GM23248 (cell line): ENCODE measurements at places on chromosomes 1 and 21. TPM values are rescaled to one million over a fixed set of nuclear protein-coding genes. Genes with fewer than 3 reads are reported as not detected.

Gene CCDC190
- total RNA-seq = not detected in 2 replicates

- no peaks in the 10 kb centered on the region for H3K36me3 ChIP-seq
- DNase-seq = no peak
- peak overlapping the region; percentile 63; the same call in 1 of the 2 replicates for H3K4me3 ChIP-seq
- H3K27me3 ChIP-seq = peaks cover 47% of the 10 kb centered on the region
- H3K4me1 ChIP-seq = 0 out of 2 replicates have a peak, but pooled peaks cover 4% of the 10 kb centered on the region
- H3K27ac ChIP-seq = no peak overlapping the region
These were observed 2.5 kb downstream of the LORICRIN start for GRCh38 chr1:153262070-153262366.

DNA sequence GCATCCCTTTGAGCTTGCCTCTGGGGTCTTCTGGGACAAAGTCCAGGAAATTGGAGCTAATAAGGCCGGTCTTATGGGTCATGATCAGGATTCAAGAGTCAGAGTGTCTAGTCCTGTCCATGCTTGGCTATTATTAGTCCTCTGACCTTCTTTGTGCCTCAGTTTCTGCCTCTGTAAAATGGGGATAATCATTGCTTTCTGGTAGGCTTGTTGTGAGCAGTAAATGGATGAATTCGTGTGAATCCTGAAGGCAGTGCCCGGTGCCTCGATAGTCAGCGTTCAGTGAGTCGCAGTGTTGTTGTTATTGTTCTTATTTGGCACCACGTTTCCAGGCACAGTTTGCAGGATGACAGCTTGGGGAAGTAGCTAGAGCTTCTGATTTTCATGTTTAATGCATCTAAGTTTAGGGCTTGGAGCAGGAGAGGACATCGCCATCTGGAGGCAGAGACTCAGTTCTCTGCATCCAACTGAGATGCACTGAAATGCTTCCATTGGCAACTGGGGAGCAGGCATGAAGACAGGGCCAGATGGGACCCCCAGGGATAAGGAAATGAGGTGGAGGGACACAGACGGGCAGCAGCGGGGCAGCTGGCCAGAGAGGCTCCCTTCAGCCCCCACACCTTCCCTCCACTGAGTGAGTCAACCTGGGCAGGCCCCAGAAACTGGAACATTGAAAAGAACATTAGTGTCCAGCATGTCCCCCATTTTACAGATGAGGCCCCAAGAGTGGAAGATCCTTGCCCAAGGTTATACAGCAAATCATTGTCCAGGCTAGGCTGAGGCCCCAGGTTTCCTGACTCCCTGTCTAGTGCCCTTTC, 160.3 kb downstream of the PTPRU start:
- peak; percentile 39 for DNase-seq
- no peaks in the 10 kb centered on the region for H3K27me3 ChIP-seq
- no peaks in the 10 kb centered on the region for H3K36me3 ChIP-seq
- no peak overlapping the region for H3K27ac ChIP-seq
- peaks cover 14% of the 10 kb centered on the region; the same call in 1 of the 2 replicates for H3K4me1 ChIP-seq
- no peak overlapping the region for H3K4me3 ChIP-seq

DNA sequence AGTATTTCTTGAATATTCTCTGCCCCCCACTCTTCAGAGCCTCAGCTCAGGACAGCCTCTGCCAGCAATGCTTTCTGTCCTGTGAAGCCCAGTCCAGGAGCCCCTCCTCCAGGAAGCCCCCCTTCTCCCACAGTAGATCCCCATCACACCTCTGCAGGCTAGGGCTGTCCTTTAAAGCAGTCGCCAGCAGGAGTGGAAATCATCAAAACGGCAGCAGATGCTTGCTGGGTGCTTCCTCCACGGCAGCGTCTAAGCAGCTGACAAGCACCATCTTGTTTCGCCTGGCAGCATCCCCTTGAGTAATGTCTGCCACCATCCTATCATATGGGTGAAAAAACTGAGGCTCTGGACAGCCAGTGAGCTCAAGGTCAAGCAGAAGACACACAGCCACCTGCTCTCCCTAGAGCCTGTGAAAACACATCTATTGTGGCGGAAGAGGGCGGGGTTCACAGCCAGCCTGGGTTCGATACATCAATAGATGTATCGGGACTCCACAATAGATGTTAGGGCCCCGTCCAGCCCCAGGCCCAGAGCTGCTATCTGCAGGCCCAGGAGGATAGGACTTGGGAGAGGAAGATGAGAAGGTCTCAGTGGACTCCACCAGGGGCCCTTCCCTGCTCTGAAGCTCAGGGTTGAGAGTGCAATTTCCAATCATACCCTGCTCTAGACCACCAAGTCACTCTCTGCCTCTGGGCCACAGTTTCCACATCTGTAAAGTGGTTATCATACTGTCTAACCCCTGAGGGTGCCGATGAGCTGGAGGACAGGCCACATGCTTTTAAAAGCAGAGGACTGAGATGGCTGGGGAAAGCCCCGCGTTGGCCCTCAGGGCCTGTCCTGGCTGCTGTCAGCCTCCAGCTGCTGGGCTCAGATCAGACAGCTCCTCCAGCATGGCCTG, 17.5 kb downstream of the RUNX3 start:
- no peak overlapping the region for H3K27ac ChIP-seq
- no peaks in the 10 kb centered on the region for H3K36me3 ChIP-seq
- 0 out of 2 replicates have a peak, but pooled peaks cover 6% of the 10 kb centered on the region for H3K4me1 ChIP-seq
- no peaks in the 10 kb centered on the region for H3K27me3 ChIP-seq
- no peak for DNase-seq

- H3K4me1 ChIP-seq = peaks cover 22% of the 10 kb centered on the region
- no peaks in the 10 kb centered on the region for H3K27me3 ChIP-seq
- no peak for DNase-seq
- no peak overlapping the region for H3K4me3 ChIP-seq
These were observed 62.7 kb upstream of the LAPTM5 start for GRCh38 chr1:30820299-30820698.

GRCh38 chr1:18639368-18640055, 8.9 kb downstream of the PAX7 start:
- no peak for DNase-seq
- no peaks in the 10 kb centered on the region for H3K4me1 ChIP-seq
- no peak overlapping the region for H3K27ac ChIP-seq
- no peak overlapping the region for H3K4me3 ChIP-seq
- H3K36me3 ChIP-seq = no peaks in the 10 kb centered on the region
- H3K27me3 ChIP-seq = peaks cover 93% of the 10 kb centered on the region

DNA sequence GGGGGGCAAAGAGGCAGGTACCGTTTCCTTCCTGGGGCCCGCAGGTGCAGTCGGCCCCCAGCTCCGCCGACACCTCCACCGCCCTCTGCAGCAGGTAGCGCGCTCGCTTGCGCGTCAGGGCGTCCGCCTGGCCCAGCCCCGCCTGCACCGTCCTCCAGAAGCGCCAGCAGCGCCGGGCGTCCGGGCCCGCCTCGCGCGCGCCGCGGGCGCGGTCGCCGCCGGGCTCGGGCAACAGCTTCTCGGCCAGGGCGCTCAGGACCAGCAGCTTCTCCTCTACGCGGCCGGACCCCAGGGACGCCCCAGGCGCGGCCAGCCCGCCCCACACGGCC, 863 bp downstream of the TARBP1 start:
- no peaks in the 10 kb centered on the region for H3K4me1 ChIP-seq
- H3K27ac ChIP-seq = peak overlapping the region; percentile 61
- DNase-seq = peak; percentile 80
- peak overlapping the region; percentile 92 for H3K4me3 ChIP-seq

DNA sequence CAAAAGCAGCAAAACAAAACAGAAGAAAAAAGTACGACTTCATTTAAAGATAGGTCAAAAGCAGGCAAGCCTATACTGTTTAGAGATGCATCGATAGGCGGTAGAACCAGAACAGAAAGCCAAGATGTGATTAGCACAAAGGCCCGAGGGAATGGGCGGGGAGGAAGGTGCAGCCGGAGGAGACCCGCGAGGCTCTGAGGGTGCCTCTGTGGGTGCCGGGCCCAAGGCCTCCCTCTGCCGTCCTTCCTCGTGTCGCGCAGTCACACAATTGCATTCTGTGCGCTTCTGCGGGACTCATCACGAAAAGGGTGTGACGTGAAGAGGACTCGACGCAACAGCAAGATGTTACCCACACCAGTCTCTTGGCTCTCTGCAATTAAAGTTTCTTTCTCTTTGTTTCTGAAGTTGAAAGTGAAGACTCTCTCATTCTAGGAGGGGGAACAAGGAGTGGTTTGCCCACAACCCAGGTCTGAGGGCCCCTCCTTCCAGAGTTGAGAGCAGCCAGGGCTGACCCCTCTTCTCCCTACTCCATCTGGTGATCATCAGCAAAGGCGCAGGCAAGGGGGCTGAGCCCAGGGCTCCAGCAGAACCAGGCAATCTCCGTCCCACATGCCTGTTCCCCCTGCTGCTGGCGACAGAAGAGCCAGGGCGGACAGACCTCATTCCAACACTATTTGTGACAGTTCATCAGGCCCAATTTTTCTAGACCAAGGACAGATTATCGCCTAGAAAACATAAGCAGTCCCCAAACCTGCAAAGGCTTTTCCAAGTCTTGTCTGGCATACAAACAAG, 41.0 kb downstream of the NPHP4 start:
- H3K4me1 ChIP-seq = no peaks in the 10 kb centered on the region
- H3K27ac ChIP-seq = no peak overlapping the region
- H3K27me3 ChIP-seq = no peaks in the 10 kb centered on the region
- no peak overlapping the region for H3K4me3 ChIP-seq
- no peak for DNase-seq

GRCh38 chr1:36776256-36776655, 258.1 kb downstream of the GRIK3 start:
- H3K4me1 ChIP-seq = no peaks in the 10 kb centered on the region
- H3K36me3 ChIP-seq = no peaks in the 10 kb centered on the region
- DNase-seq = no peak
- no peak overlapping the region for H3K4me3 ChIP-seq
- H3K27me3 ChIP-seq = peaks cover 5% of the 10 kb centered on the region

- H3K4me1 ChIP-seq = no peaks in the 10 kb centered on the region
- H3K27ac ChIP-seq = no peak overlapping the region
- H3K36me3 ChIP-seq = no peaks in the 10 kb centered on the region
- DNase-seq = no peak
These were observed 2.8 kb downstream of the LINGO4 start for GRCh38 chr1:151802372-151802771.

GRCh38 chr1:55035904-55036303, 3.4 kb upstream of the PCSK9 start:
- peaks cover 58% of the 10 kb centered on the region for H3K27me3 ChIP-seq
- H3K27ac ChIP-seq = no peak overlapping the region
- H3K4me1 ChIP-seq = no peaks in the 10 kb centered on the region
- no peak overlapping the region for H3K4me3 ChIP-seq

DNA sequence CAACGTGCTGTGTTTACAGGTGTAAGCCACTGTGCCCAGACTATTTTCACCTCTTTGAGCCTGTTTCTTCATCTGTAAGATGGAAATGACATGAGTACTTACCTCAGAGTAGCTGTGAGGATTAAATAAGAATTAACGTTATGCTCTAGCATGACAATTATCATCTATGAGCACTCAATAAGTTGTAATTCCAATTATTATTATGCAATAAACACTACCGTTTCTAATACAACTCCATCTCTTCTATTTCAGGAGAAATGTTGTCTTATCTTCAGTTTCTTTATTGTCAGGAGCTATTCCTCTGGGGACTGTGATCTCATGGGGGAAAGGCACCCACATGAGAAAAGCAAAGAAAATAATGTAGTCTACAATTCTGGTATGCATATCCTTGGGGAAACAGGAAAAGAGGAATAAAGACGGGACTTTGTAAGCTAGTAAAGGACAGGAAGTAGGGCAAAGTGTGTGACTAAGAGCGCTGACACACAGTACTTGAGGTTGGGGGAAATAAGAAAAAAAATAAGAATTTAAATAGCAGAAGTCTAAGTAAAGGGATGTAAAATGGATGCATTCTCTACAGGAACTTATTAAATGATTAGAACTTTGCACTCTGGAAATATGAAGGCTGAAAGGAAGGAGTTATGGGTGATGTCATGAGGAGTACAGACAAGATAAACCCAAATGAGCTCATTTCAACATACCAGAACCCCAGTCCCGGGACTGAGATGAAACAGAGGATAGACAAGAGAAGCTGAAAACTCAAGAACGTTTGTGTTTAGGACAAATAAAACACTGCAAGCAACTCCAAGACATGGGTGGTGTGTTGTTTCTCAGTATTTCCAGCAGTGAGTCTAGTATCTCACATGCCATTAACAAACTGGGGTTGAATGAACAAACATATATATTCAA, 9.8 kb downstream of the PHC2 start:
- H3K27ac ChIP-seq = peak overlapping the region; percentile 34
- H3K36me3 ChIP-seq = no peaks in the 10 kb centered on the region
- peaks cover 26% of the 10 kb centered on the region for H3K4me1 ChIP-seq
- peak; percentile 66 for DNase-seq
- H3K4me3 ChIP-seq = no peak overlapping the region

- peaks cover 8% of the 10 kb centered on the region; the same call in 1 of the 2 replicates for H3K36me3 ChIP-seq
- peak within 1 kb of the TSS; percentile 75 for H3K4me3 ChIP-seq
- H3K27me3 ChIP-seq = no peaks in the 10 kb centered on the region
- peak; percentile 92 for DNase-seq
- H3K4me1 ChIP-seq = peaks cover 25% of the 10 kb centered on the region
- H3K27ac ChIP-seq = peak within 1 kb of the TSS; percentile 60
These were observed at the start of gene ECM1 for GRCh38 chr1:150507912-150508864. ECM1 (plus strand) TSS chr1:150508109; CDS start chr1:150508210, 101 bp downstream.

DNA sequence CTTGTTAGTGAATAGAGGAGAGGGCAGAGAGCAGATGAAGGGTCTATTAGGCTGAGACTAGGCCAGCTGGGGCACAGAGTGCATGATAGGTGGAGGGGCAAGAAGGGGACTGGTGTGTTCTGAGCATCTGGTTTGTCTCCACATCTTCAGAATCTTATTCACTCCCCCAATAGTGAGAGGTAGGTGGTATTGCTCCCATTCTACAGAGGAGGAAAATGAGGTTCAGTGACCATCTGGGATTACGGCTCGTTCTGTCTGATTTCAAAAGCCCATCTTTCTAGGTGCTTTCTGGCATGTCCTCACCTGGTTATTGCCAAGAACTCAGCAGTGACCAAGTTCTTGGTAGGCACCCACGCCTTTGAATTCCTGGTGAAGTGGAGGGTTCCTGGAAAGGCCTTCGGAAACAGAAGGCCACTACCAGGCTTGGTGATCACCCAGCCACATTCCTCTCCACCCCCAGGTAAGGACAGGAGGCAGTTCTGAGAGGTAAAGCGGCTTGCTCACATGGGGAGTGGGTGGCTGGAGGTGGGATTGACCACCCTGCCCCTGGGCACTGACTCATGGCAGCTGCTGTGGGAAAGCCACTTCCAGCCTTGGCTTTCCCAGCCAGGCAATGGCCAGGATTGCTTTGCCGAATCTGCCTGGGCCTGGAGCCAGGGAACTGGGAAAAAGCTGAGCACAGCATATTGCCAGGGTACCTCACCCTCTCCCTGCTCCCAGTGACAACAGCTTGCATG, 18.8 kb upstream of the CITED4 start:
- no peak overlapping the region for H3K4me3 ChIP-seq
- H3K4me1 ChIP-seq = peaks cover 25% of the 10 kb centered on the region
- H3K27me3 ChIP-seq = no peaks in the 10 kb centered on the region
- no peaks in the 10 kb centered on the region for H3K36me3 ChIP-seq
- DNase-seq = no peak
